Uterine smooth muscle cell (primary cell): ENCODE measurements at places on chromosomes 7 and 10. TPM values are rescaled to one million over a fixed set of nuclear protein-coding genes. Genes with fewer than 3 reads are reported as not detected.

FOXI2 gene
- total RNA-seq = not detected in 2 replicates

GALNT17 gene
- total RNA-seq = under 0.01 TPM in 1 of 2 replicates, not detected in the other

NACAD gene
- total RNA-seq = 1.9 and 2.4 TPM in 2 replicates

SPDYE18 gene
- not detected in 2 replicates for total RNA-seq

SPAM1 gene
- total RNA-seq = not detected in 2 replicates

KCP gene
- total RNA-seq = 0.55 and 5.2 TPM in 2 replicates

GPR85 gene
- total RNA-seq = 8.6 TPM in 2 replicates

VSTM2A gene
- not detected in 2 replicates for total RNA-seq
